ENCODE measurements at places on chromosomes 7 and 10.
A peak's percentile ranks its signal among the peaks of the same experiment; 100 is the strongest.

- DNase-seq, result no peak
Observed at GRCh38 chr7:92584953-92585352, 5.2 kb downstream of the FAM133B start.

DNA sequence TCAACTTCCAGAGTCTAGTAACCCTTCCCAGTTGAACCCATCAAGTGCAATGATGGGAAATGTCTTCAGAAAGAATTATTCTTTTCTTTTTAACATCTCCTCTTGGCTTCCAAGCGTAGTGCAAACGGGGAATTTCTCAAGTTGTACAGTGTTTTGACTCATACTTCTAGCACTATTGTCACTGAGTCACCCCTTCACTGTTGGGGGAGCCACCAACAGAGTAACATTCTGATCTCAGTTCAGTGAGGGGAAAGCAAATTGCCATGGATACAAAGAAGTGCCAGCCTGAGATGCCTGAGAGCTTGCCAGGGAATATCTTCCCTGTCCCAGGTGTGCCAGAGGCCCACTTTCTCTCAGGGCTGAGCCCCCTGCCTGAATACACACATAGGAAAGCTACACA lies 31.0 kb downstream of the CYP3A5 start:
- DNase-seq, result no peak

DNA sequence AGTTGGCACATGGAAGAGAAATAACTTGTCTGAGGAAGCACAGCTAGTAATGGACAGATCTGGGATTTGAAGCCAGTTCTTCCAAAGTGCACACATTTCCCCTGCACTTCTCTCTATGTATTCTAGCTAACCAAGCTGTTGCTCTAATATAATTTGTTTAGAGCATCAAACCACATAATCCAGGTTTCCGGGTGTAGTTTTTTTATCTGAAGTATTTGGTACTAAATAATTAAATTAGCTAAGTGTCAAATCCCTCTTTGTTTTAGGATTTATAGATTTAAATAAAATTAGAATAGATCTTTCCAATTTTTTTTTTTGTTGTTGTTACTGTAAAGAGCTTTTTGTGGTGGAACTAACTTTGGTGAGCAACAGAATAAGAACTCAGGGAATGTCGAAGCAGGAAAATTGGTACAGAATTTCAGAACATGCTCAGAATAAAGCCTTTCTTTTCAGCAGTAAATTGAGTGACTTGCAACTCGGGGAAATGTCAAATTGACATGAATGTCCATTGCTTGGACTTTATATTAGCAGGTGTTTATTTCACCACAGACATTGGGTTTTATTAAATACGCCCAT lies 33.7 kb downstream of the CAMK1D start:
- DNase-seq, result no peak

- no peak for DNase-seq
Observed at GRCh38 chr7:146331369-146331768, 214.8 kb downstream of the CNTNAP2 start.

GRCh38 chr7:151756076-151756731 lies 120.7 kb downstream of the PRKAG2 start:
- DNase-seq, result peak; percentile 16

DNA sequence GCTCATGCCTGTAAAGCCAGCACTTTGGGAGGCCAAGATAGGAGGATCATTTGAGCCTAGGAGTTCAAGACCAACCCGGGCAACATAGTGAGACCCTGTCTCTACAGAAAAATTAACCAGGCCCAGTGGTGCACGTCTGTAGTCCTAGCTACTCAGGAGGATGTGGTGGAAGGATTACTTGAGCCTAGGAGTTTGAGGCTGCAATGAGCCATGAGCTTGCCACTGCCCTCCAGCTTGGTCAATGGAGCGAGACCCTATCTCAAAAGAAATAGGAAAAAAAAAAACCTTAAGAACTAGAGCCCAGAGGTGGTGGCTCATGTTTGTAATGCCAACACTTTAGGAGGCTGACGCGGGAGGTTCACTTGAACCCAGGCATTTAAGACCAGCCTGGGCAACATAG lies 2.2 kb downstream of the STRA8 start:
- no peak for DNase-seq

DNA sequence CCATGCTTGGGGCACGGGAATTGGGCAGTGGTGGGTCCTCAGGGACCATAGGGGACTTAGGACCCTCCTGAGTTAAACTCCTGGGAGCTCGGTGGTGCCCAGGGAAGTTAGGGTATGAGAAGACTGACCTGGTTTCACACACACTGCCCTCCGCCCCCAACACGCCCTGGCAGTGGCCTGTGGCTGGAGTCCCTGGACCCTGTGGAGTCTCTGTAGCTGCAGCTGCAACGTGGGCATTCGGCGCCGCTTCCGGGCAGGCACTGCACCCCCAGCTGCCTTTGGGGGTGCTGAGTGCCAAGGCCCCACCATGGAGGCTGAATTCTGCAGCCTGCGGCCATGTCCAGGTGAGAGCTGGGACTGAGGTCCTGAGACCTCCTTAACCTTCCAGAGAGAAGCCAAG lies 29.9 kb upstream of the ZNF862 start:
- no peak for DNase-seq

DNA sequence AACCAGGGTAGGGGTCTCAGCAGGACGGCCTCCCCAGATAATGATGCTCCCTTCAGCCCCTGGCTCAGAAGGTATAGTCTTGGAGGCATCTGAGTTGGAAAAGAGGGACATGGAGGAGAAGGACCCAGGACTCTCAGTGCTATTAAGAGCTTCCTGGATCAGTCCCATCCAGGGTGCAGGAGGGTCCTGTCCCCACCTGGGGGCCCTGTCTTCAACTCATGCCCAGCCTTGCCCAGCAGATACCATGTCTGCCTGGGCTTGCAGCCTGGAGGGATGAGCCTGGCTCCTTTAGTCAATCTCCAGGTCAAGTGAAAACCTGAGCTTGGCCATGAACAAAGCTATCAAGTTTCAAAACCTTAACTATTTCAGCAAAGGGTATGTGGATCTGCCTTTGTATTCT lies 67.6 kb downstream of the PRTFDC1 start:
- no peak for DNase-seq

- no peak for DNase-seq
Observed at GRCh38 chr7:116501425-116502167, 2.1 kb downstream of the CAV2 start.

GRCh38 chr7:122965306-122965705 lies 30.2 kb downstream of the TAS2R16 start:
- no peak for DNase-seq

- no peak for DNase-seq
Observed at GRCh38 chr7:18655912-18656311, 160.4 kb downstream of the HDAC9 start.

DNA sequence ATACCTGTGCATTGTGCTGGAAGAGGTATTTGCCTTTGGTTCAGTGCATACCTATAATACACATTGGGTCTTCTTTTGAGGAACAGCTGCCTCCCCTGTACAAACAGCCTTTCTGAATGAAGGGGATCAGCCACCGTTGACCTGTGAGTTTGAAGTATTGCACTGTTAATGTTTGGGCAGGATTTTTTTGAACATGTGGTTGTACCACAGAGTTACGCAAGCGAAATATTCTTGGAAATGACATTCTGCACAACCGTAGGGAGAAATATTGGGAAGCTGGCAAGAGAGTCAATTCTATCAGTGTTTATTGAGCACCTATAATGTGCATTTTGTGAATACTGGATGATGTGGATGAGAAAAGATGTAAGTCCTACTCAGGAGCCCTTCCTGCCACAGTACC lies 270.6 kb downstream of the AUTS2 start:
- DNase-seq, result no peak

GRCh38 chr7:28481091-28481926 lies 69.0 kb downstream of the CREB5 start:
- DNase-seq, result no peak

- no peak for DNase-seq
Observed at GRCh38 chr7:876972-877311, 588 bp downstream of the GET4 start.

GRCh38 chr7:44477063-44477830 lies 13.2 kb downstream of the NUDCD3 start:
- DNase-seq, result peak; percentile 22

DNA sequence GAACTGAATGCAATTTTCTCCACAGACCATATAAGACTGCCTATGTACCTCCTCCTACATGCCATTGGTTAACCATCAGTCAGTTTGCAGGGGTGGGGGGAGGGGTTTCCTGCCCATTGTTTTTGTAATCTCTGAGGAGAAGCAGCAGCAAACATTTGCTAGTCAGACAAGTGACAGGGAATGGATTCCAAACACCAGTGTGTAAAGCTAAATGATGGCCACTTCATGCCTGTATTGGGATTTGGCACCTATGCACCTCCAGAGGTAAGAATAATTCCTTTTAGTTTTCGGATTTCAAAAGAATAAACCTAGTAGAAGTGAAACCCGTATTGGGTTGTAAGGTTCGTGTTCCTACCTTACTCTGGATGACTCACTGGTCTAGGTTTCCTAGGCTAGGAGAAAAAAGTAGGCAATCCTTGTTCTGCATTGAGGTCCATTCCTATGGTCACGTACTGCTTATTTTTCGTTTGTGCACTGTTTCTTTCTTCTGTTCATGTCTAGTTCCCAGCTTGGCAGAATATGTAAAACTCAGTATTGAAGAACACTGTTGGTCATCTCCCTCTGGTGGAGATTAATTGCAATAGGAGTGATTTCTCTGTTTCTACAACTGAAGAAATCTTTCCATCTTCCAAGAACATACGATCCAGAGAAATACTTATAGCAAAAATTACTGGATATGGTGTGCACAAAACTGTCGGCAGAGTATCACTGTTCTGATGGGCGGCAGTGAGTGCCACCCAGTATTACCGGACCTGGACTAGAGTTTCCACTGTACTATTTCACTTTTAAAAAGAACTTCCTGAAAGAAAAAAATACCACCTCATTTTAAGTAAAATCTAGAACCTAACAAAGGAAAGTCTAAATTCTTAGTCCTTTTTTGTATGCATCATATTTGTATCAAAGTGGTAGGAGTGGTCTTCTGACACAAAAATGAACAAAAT lies at the start of gene AKR1C3:
AKR1C3 (plus strand) TSS at position 150 of the 941 bp plus-strand sequence; CDS start at position 181, 31 bp downstream.
- no peak for DNase-seq

DNA sequence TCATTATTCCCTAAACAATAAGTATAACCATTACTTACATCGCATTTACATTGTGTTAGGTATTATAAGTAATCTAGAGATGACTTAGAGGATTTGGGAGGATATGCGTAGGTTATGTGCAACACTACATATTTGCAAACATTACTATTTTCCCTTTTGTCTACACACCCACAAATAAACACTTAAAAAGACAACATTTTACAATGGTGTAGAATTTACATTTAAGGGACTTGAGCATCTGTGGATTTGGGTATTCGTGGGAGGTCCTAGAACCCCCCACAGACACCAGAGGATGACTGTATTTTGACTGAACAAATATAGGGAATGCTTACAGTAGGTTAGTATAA lies 220.2 kb upstream of the MYO3A start:
- no peak for DNase-seq

GRCh38 chr7:134685250-134685649 lies 38.6 kb downstream of the BPGM start:
- DNase-seq, result no peak

GRCh38 chr10:930625-931325 lies 730 bp downstream of the LARP4B start:
- DNase-seq, result no peak

DNA sequence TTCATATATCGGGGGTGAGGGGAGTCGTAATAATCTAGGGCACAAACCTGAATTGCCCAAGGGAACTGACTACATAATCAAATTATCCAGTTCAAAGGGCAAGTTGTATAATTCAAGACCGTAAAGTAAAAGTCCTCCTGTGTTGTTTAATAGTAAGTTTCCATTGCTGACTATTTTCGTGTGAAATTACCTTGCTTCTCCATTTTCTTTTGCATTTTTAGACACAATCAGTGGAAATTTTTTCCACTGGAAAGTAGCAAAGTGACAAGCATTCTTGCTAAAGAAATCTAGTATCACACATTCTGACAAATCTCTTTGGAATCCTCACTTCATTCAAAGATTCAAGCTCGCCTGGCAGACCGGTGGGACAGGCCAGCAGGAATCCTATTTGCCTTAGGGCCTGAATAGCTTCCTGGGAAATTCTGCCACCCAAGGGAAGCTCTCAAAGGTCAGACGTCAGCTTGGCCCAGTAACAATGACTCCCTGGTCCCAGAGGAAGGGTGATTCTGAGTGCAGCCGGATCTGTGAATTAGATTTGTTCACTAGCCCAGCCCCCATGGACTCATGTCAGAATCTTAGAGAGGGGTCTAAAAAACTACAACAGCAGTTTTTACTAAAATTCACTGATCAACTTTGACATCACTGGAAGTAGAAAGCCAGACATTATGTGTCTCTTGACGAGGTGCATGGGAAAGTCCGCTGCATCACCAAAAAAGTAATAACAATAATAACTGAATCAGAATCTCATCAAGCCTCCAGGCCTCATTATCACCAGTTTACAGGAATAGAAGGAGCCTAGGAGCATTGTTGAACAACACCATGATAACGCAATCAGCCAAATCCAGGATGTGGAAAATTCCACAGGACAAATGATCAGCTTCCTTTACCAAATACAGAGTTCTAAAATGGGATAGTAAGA lies 161.0 kb downstream of the SKIDA1 start:
- DNase-seq, result no peak

- DNase-seq, result no peak
Observed at GRCh38 chr10:71314694-71315225, 4.3 kb upstream of the SLC29A3 start.

- no peak for DNase-seq
Observed at GRCh38 chr7:50273301-50273700, 31.2 kb upstream of the IKZF1 start.

DNA sequence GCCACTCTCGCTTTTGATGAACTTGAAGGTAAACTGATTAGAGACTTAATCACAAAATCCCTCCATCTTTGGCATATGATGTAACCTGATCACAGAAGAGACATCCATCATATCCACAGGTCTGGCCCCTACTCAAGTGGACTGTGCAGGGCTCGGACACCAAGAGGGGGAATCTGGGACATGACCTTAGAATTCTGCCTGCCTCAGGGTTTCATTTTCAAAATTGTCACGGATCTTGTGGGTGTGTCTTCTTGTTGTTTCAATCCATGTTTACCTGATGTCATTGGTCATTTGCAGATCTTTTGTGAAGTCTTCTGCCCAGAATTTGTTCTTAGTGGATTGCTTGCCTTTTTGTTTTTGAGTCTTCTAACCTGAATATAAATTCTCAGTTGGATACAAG lies 5.9 kb upstream of the ARMS2 start:
- DNase-seq, result no peak

Data from stimulated activated CD8-positive, alpha-beta memory T cell treated with anti-CD3 and anti-CD28 coated beads, Interleukin-7, amount 100 ng/mL, for 1 hour (primary cell).